ENCODE measurements at places on chromosomes 11 and 22.

GRCh38 chr22:48053486-48053885 is 1291.0 kb downstream of the TBC1D22A start:
- DNase-seq = no peak

DNA sequence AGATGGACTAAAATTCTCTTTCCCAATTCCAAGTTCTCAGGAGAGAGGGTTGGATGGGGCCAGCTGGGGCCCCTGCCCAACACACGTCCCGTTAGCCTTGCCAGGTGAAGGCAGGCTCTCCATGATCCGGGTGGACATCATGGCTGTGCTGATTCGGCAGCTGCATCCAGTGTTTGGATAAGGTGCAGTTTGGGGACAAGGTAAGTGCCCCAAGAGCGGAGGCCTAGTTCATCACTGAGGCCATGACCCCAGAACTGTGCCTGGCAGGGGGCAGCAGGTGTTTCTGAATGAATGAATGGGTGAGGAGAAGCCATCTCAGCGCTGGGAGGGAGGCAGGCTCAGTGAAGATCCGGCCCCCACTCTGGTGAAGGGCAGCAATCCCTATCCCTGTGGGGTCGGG is 520.4 kb downstream of the TBC1D22A start:
- no peak for DNase-seq

- no peak for DNase-seq
Measured at GRCh38 chr11:66146940-66147339, 76.9 kb downstream of the PACS1 start.

GRCh38 chr11:74085542-74085892 is 76.6 kb upstream of the UCP3 start:
- DNase-seq = no peak

DNA sequence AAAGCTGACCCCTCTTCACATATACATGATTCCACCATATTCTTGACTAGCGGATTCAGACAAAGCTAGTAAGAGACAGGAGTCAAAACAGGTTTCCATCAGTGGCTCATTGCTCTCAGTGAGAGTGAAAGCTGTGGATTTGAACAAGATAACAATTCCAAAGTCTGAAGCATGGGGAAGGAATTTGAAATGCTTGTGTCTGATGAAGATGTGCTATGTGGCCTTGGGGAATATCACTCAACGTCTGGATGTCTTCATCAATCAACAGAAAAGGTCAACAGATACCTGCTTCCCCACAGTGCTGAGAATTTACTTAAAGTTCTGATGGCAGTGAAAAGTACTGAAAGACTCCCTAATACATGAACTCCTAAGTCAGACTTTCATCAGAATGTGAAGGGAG is 46.9 kb upstream of the SESN3 start:
- DNase-seq = no peak

DNA sequence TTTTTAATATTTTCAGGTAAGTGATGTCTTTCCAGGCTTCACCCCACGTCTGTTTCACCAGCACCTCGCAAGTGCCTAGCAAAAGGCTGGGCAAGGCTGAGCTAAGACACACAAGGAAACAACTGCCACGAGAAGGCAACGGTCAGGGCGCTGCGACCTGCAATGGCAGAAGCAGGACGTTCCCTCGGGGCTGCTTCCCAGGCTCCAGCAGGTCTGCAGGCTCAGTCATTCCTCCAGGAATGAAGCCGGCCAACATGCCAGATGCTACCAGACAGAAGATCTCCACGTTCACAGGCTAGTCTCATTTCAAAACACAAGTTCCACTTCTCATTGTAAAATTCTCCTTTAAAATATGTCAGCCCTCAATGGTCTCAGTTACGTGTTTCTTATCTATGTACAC is 45.5 kb downstream of the CELSR1 start:
- peak; percentile 67 for DNase-seq

- no peak for DNase-seq
Measured at GRCh38 chr11:112459001-112459400, 198.3 kb upstream of the PLET1 start.

- no peak for DNase-seq
Measured at GRCh38 chr11:70065318-70066135, 12.6 kb upstream of the ANO1 start.

DNA sequence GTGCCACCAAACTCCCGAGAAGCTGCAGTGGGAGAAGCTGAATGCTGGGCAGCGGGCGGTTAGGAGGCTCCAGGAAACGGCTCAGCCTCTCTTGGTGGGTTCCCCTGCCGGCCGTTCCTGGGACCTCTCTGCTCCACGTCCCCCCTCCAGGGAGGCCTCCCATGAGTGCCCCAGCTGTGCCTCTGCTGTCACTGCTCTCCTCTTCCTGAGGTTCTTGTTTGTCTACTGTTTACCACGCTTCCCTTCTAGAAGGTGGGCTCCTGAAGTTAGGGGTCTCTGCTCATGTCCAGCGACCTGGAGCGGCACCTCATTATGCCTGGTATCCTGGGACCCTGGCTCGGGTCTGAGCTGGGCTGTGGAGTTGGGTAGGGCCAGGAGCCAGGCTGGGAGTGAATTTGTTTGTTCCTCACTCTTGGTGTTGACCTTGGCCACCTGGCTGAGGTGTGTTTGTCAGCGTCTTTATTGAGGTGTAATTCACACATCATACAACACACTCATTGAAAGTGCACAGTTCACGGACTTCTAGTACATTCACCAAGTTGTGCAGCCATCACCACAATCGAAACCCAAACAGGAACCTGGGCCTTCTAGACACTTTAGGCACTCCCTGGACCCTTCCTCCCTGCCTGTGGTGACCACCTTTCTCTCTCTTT is 37.8 kb upstream of the GRAMD4 start:
- no peak for DNase-seq

DNA sequence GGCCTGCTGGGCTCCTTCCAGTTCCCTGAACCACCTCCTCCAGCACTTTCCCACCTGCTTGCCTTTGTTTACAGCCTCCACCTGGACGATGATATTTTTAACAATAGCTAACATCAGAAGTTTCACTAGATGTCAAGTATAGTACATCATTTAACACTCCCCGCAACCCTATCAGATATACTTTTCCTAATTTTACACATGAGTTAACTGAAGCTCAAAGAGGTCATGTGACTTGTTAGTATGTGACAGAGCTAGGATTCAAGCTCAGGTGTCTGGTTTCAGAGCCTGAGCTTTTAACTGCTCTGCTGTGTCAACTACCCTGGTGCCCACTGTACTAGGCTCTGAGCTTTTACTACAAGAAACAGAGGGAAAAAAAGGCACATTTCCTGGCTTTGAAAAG is 14.3 kb upstream of the HPX start:
- no peak for DNase-seq

GRCh38 chr11:74493791-74494630 is 487 bp upstream of the LIPT2 start:
- peak; percentile 70 for DNase-seq

DNA sequence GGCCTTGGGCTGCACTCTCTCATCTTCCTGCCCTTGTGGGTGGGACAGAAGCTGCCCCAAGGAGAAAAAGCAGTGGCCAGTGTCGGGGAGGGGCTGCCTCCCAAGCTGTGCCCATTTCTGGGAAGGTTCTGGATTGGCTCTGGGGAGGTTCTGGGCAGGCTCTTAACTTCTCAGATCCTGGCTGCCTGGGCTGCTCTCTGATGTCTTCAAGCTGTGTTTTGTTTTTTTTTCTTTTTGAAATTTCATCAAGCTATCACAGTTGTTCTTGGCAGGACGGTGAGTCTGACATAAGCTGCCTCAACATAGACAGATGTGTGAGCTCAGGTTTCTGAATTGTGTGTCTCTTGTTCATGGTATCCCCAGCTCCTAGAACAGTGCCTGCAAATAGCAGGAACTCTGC is 1032.0 kb downstream of the BRD1 start:
- DNase-seq = no peak

GRCh38 chr11:20064961-20065405 is 95.3 kb downstream of the DBX1 start:
- DNase-seq = no peak

DNA sequence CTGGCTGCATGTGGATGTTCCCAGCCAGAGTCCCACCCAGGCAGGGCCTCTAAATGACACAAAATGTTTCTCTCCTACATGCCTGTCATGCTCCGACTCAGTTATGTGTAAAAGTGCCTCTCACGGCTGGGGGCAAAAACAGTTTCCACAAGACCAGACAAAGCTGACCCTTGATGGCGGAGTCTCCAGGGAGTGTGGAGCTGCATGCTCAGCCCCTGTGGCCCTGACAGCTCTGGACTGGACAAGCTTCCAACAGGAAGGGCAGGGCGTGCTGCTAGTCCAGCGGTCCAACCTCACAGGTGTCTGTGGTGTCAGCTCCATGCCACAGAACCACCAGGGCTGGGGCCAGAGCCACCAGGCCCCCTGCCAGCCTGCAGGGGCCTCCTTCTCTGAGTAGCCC is 149.6 kb downstream of the CRYBB2 start:
- no peak for DNase-seq

DNA sequence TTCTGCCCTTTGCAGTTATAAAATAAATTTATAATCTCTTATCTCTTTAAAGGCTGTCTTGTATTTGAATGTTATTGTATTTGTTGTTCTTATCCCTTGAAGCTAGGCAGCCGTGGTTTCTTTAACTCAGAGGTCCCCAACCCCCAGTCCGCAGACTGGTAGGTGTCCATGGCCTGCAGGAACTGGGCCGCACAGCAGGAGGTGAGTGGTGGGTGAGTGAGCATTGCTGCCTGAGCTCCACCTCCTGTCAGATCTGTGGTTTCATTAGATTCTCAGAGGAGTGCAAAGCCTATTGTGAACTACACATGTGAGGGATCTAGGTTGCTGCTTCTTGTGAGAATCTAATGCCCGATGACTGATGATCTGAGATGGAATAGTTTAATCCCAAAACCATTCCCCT is 380.0 kb upstream of the CCDC90B start:
- DNase-seq = no peak

GRCh38 chr11:26944866-26945664 is 48.8 kb upstream of the FIBIN start:
- no peak for DNase-seq

- DNase-seq = no peak
Measured at GRCh38 chr11:59254286-59254685, 41.6 kb upstream of the MPEG1 start.

GRCh38 chr11:66933531-66933930 is 24.7 kb downstream of the PC start:
- DNase-seq = peak; percentile 64

DNA sequence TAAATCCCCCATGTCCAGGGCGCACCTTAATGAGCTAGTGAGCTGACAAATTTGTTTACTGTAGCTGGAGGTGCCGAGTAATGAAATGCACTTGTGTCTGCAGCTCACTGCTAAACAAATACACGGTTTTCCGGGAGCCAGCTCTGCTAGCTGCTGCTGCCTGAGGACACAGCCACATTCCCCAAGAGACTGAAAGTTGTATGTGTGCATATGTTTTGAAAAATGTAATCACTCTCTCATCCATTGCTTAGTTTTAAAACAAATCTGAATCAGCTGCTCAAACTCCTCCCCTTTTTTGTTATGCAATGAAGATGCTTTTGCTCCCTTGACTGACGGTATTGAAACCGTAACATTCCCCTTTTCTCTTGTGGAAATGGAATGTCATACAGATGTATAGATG is 62.4 kb upstream of the NNMT start:
- no peak for DNase-seq

Measured in GM03348 (cell line).